ENCODE measurements at places on chromosomes 7 and 10.

DNA sequence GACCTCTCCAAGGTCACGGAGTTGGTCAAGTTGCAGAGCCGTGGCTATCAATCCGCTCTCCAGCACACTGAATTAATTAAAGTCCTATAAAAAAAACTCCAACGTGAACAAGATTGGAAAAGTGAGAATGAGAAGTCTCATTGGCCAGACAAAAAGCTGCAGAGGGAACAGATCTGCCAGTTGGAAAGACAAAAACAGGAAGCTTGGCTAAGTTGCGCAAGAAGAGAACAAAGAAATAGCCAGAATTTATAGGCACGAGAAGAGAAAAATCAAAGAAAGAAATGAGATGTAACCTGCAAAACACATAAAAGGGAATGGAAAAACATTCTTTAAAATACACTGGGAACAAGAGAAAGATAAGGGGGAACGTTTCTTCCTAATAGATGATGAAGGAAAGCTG lies 45.7 kb upstream of the CRTAC1 start:
- no peak for DNase-seq

DNA sequence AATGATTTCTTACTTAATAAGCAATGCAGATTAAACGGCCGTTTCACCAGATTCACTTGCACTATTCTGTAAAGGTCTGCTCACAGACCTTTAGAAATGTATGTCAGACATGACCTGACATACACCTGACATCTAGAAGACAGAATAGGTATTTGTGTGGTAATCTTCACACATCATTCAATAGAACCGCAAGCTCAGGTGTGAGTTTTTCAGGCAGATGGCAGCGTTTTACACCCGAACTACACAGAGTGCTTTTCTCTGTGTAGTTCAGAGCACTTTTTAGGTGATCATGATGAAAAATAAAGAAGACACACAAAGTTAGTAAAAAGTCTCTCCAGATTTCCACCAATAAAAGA lies 63.2 kb downstream of the PRKCQ start:
- no peak for DNase-seq

- no peak for DNase-seq
Measured at GRCh38 chr10:1097436-1097835, 41.3 kb downstream of the WDR37 start.

DNA sequence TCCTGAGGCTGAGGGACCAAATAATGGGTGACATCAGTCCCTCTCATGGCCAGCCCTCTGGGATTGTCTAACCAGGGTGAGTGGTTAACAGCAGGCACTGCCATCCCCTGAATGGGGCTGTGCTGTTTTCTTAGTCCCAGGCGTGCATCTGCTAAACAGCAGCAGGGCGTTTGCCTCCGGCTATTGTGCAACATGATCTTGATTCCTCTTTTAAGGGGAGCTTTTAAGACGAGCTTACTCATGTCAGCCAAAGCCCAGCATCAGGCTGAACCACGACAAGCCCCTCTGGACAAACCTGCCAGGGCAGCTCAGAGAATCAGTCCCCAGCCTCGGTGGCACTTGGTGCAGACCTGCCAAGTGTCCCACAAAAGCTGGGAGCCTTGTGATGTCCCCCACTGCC lies 16.2 kb upstream of the IGFBP3 start:
- DNase-seq, result no peak

DNA sequence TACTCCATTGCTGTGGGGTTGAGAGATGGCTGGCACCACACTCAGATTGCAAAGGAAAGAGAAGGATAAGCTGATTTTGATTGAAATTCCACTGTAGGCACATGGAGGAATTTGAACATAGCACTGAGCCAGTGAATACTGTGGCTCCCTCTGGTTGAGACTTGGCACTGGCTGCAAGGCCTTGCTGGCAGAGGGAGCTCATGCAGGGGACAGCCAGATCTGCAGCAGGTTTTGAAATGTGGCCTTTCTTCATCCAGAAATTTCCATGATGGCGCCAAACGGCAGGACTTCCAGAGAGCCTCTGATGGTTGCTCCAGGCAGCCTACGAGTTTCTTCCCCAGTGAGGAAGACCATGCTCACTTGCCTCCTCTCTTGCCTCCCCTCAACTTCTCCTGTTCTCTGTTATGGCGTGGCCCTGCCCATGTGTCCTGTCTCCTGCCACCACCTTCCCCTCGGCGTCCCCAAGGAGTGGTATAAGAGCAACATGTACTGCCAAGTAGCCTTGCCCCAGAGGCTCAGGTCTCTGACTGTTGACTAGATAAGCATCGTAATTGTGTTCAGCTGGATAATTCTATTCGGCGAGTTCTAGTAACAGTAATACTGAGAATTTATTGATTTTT lies 265.6 kb downstream of the CCDC3 start:
- no peak for DNase-seq
